Activated gamma-delta T cell treated with Interleukin-2 at 50 U/mL for 16 hours (primary cell): ENCODE measurements at places on chromosomes 2 and 18.

DNA sequence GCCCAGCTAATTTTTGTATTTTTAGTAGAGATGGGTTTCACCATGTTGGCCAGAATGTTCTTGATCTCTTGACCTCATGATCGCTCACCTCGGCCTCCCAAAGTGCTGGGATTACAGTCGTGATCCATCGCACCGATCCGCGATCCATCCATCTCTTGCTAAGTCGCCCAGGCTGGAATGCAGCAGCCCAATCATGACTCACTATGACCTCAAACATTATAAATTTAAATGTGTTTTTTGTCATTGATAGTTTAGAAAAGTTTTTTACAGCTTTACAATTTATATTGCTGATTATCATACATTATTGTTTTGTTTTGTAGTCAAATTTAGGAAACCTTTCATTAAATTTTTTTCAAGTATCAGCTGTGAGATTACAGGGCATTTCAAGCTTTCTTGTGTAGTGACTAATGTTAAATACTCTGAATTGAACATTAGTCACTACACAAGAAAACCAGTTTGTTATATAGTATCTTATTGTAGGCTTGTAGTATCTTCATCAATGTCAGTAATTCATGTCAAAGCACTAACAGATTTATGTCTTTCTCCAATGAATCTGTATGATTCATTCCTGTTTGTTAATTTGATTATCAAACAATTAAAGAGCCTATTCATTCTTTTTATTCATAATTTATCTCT is 37.5 kb downstream of the NR4A2 start:
- no peak for DNase-seq

DNA sequence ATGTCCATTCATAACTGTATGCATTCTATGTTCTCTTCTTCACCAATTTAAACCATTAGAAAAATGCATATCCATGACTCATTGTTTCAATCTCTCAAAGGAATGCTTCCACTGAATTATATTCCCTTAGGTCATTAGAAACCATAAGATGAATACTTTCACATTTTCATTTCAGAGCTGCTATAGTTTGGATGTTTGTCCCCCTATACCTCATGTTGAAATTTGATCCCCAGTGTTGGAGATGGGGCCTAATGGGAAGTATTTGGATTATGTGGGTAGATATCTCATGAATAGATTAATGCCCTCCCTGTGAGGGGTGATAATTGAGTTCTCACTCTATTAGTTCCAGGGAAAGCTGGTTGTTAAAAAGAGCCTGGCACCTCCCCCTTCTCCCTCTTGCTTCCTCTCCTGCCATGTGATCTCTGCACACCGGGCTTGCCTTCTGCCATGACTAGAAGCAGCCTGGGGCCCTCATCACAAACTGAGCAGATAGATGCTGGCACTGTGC is 35.7 kb downstream of the THUMPD2 start:
- no peak for DNase-seq

DNA sequence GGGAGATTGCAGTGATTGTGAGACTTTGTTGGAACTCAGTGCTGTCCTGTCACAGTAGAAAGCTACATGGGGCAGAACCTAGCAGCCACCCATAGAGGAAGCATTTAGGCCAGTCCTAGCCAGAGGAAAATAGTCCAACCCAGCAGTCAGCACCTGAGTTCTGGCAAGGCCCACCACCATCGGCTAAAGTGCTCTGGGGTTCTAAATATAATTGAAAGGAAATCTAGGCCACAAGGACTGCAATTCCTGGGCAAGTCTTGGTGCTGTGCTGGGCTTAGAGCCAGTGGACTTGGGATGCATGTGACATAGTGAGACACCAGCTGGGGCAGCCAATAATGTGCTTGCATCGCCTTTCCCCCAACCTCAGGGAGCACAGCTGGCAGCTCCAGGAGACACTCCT is 28.9 kb upstream of the ACTR2 start:
- DNase-seq: no peak

DNA sequence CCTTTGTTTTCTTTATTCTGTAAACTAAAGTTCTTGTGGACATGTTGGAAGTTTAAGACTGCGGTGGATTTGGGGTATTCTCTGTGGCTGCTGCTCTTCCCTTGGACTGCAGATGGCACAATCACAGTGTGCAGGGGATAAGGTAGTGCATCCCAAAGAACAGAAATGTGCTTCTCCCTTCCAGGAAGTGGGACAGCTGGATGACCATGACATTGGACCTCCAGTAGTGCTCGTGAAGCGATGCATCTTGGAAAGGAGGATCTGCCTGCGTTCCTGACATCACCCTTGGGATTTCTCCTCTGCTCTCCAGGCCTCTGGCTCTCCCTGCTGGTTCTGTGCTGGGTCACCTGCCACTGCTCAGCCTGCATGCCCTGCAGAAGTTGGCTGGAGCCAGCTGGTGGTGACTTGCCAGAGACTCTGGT is 109.9 kb downstream of the SLC4A3 start:
- DNase-seq: no peak

DNA sequence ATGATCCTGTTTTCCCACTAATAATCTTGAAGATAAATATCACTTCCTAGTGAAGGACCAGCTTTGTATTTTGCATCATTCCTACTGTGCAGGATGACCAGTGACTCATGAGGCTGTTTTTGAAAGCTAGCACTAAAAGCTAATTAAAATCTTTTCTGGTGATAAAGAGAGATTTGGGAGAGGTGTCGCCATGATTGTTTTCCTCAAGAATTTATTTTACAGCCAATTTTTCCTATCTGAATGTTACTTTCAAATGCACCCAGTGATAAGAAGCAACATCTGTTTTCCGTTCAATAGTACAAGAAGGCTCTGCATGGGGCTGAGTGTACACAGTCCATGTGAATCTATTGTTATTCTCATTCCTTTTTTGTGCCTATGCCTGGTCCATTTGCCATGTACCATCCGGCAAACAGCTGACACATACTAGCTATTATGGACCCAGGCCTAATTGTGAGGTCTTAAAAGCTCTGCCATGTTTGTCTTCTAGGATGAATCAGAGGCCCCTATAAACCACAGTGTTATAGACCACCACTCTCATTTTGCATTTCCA is 28.4 kb downstream of the MEIS1 start:
- DNase-seq: no peak

DNA sequence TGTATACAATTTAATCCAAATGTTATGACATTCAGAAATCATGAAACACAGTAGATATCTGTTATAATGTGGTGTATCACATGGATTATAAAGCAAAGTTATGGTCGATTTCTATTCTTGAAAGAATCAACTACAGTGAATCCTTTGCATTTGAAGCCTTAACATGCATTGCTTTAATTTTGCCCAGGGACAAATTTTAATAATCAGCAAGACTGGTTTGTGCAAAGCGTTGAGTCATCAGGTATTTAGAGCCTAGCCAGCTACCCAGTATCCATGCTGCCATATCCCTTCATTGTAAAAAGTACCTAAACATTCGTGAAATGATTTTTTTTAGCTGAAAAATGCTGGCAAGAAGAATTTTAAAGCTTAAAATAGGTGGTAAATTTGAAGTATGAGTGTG is 8.9 kb upstream of the SPDYA start:
- DNase-seq: no peak

DNA sequence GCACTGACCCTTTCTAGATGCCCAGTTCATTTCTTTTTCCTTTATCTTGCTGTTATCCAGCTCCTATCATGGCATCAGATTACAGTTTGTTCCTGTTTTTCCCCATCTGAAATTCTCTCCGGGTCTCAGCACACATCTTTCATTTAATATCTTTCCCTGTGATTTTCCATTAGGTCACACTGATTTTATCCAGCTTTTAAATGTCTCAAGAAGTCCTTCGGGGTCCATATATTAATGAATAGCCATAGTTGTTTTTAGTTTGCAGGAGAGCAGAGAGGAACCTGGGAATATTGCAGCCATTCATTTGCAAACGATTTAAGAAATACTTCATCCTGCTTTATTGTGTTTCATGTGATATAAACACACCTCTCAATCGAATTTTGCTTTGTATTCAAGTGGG is 374.2 kb downstream of the TDRD15 start:
- DNase-seq: no peak

GRCh38 chr2:152682663-152683062 is 34.6 kb downstream of the PRPF40A start:
- DNase-seq: no peak

DNA sequence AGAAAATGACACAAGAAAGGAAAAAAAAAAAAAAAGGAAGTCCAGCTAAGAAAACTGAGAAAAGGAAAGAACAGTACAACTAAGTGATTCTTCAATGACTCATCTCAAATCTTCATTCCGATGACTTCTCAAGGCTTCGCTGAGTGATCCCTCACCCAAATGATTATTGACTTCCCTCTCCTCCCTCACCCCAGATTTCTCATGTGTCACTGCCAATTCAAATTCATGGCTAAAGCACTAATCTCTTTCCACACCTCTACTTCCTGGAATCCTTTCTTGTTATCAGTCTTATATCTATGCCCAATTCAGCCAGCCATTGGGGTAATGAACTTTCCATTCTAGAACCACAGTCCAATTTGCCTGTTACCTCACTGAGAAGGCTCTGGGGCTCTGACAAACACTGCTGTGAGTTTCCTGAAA is 7.2 kb upstream of the ABCB11 start:
- no peak for DNase-seq

DNA sequence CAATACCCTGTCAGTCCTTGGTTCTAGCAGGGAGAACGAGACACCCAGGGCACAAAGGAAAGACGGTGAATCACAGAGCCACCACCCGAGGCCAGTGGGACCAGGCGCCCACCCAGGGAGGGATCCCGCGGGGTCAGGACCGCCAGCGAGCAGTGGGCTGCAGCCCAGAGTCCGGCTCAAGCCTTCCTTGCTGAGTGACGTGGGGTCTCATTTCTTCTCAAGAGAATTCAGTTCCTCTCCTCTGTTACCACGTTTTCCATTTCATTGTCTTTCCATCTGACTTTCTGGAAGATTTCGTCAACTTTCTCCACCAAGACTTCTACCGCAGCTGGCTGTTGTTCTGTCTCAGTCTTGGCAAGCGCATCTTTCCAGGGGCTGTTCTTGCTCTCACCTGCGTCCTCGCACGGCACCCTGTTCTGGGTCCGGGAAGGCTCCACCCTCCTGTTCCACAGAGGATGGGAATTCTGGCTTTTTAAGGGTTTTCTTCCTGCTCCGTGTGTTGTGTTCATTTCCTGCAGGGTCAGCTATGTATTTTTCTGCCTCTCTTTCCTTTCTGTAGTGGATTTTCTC is 248.6 kb downstream of the NDUFA10 start:
- no peak for DNase-seq

DNA sequence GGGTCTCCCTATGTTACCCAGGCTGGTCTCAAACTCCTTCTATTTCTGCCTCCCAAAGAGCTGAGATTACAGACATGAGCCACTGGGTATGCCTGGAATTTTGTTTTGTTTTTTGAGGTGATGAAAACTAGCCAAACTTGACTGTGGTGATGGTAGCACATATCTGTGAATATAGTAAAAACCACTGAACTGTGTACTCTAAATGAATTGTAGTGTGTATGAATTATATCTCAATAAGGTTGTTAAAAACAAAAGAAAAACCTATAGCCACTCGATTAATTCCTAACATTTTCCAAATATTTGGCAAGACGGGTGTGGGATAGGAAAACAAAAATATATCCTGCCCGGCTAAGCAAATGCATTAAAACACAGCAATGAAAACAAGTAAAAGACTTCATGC is 1302.3 kb upstream of the CHAC2 start:
- DNase-seq: no peak

- DNase-seq: no peak
Observed at GRCh38 chr2:57510704-57511103, 535.9 kb upstream of the VRK2 start.

GRCh38 chr2:201972621-201973255 is 60.9 kb upstream of the FZD7 start:
- DNase-seq: no peak

- DNase-seq: no peak
Observed at GRCh38 chr2:174623106-174623637, 25.6 kb upstream of the WIPF1 start.

GRCh38 chr2:227565080-227565479 is 33.6 kb upstream of the SCYGR2 start:
- no peak for DNase-seq

DNA sequence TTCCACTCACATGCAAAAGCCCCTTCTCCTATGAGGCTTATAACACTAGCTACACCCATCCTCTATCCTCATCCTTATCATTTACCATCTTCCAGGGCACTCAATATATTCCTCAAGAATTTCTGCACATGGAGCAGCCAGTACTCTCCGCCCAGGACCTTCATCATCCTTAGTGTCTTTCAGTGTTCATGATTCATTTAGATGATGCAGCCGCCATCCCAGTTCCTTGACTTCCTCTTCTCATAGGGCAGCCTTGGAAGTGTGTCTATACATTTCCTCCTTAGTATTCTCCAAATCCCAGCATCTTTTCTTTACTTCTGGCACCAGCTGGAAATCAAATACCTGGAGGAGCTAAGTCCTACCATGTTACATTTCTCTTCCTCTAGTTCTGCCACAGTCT is 3.0 kb upstream of the ITSN2 start:
- no peak for DNase-seq

- no peak for DNase-seq
Observed at GRCh38 chr2:226002438-226002837, 602.9 kb downstream of the NYAP2 start.

DNA sequence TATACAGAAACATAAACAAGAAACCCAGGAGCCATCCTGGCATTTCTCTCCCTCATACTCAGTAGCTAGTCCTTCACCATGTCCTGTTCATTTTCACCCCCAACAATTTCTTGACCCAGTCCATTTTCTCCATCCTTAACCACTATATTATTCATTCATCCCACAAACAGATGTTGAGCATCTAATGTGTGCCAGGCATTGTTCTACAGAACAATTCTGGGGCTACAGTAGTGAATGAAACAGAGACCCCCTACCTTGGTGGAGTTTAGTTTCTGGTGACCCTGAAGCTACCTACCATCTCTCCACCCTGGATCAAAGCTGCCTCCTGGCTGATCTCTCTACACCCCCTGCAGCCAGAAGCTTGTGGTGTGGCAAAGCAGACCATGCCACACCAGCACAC is 27.5 kb upstream of the BZW1 start:
- no peak for DNase-seq

- no peak for DNase-seq
Observed at GRCh38 chr2:100554798-100555407, 7.9 kb upstream of the PDCL3 start.

GRCh38 chr2:197113275-197113711 is 186.8 kb upstream of the PGAP1 start:
- DNase-seq: no peak

DNA sequence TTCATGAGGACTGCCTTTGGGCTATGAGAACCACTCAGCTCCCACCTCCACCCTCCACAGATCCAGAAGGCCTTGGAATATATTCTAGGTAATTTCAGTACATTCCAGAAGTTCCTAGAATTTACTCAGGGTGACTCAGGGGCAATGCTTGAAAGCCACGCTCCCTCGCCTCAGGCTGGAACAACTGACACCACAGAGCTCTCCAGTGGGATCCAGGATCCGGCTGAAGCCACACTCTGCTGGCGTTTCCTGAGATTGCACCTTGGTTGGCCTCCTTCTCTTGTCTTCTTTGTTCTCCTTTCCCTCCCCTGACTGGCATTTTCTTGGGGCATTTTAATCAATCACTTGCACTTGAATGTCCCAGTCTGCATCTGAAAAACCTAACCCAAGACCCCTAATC is 92.6 kb upstream of the KCNE4 start:
- DNase-seq: no peak

GRCh38 chr2:225112362-225113126 is 70.3 kb upstream of the DOCK10 start:
- no peak for DNase-seq
